ENCODE measurements at places on chromosomes 5 and 9.

DNA sequence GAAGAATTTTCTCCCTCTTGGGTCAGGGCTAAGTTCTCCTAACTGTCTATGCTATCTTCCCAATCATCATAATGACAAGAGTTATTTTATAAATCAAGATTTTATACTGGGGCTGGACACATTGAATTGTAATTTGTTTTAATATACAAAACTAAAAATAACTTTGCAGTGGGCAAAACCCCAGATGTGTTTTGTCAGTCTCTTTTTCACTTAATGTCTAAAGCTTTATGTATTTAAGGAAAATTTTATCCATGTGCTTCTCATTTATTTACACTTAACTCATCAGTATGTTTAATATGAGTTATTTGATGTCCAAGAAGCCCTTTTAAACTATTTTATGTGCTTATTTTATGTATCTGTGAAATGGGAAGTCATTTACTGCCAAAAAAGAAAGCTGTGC lies 362.8 kb upstream of the ADAMTSL1 start:
- DNase-seq = no peak

DNA sequence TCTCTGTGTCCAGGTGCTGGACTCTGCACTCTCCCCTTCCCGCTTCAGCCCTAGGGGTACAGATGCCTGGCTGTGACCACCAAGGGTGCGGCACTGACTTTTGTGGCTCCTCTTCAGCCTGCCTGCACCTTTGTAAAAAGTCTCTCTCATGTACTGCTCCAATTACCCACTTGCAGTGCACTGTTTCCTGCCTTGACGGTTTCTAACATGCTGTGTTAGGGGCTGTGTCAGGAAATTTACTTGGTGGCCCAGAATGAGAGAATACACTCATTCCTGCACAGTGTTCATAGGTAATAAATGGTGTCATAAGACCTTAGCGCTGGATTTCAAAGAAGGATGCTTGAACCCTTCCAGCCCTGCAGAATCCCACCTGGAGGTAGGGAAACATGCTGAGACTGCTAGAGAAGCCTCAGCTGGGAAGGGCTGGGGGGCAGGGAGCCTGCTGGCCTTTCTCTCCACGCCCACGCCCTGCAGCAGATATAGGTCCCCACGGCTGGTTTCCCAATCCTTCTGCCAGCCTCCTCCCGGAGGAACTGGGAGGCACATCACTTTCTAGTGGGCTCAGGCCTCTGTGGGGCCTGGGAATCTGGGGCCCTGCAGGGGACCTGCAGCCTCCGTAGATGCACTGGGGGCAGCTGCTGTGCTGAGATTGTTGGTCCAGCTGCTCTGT lies 17.6 kb upstream of the HRH2 start:
- DNase-seq = no peak

DNA sequence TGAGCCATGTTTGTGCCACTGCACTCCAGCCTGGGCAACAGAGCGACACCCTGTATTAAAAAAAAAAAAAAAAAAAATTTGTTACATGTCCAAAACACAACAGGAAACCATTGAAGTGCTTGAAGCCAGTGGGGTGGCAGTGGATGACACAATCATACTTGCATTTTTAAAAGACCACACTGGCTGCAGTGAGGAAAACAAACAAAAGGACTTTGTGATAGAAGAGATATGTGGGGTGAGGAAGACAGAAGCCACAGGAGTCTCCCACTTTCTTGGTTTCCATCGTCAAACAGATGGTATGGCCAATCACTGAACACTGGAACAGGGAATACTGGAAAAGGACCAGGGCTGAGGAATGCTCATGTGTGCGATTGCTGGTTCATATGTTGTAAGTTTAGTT lies 20.9 kb upstream of the COMMD10 start:
- no peak for DNase-seq

GRCh38 chr9:121345070-121345469 lies 25.0 kb downstream of the STOM start:
- DNase-seq = no peak

DNA sequence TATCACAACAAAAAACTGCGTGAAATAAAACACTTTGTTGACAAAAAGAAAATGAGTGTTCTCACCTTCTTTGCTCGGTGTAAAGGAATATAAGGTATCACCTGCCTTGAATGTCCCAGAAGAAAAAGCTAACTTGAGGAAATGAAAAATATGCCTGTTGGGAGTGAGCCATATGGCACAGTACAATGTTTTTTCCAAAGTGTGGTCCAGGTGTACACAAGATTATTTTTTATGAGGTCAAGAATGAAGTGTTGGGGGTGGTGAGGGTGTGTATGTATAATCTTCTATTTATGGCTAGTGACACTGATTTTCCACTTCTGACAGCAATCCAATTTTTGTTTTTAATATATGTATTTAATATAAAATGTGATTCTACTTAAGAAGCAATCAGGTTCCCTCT lies 134.4 kb downstream of the RFX3 start:
- no peak for DNase-seq

GRCh38 chr5:67233075-67233474 lies 36.5 kb upstream of the CD180 start:
- DNase-seq = no peak

GRCh38 chr5:36651761-36652685 lies 45.6 kb downstream of the SLC1A3 start:
- DNase-seq = no peak
